ENCODE measurements at places on chromosomes 6 and 20.

DNA sequence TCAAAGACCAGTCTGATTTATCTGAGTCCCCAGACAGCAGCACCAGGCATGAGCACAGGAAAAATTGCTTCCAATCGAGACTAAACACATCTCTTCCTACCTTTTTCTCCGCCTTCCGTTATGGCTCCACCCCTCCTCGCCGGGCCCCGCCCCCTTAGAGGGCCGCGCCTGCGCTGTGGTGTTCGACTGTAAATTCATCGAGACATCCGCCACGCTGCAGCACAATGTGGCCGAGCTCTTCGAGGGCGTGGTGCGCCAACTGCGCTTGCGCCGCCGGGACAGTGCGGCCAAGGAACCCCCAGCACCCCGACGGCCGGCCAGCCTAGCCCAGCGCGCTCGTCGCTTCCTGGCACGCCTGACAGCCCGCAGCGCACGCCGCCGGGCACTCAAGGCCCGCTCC is 8.9 kb downstream of the REM1 start:
- DNase-seq, result no peak

- no peak for DNase-seq
Measured at GRCh38 chr20:16395366-16395765, 177.9 kb downstream of the KIF16B start.

- DNase-seq, result peak; percentile 39
Measured at GRCh38 chr6:41676431-41676830, 38.2 kb downstream of the MDFI start.

GRCh38 chr6:128235556-128235955 is 284.8 kb downstream of the PTPRK start:
- no peak for DNase-seq

DNA sequence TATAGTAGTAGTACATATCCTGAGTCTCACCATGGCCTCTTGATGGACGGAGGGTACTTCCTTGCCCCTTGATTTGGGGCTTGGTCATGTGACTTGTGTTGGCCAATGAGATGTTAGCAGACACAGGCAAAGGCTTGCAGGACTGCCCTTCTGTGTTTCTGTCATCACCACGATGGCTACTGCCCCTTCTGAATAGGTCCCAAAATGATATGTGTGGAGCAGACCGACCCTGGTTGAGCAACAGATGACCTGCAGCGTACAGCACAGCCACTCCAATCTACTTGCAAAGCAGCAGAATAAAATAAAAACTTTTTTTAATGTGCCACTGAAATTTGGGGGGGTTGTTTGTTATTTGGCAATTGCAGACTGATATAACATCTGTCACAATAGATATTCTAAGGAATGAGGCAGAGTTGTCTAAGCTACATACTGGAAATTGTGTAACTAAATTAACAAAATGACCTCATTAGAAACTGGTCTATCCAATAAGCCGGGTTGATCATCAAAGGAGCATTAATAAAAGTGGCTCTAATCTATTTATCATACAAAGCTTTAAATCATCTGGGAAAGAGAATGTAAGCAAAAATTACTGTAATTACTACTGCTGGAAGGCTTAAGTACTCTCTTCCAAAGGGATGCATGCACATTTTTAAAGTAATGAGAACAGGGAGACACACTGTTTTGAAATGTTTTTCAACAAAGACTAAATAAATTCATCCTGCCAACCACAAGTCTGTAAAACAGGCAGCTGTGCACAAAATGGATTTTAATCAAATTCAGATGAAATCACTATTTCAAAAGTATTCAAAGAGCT is 209.5 kb downstream of the KIF16B start:
- no peak for DNase-seq

GRCh38 chr20:50366270-50367103 is 143.7 kb upstream of the PTPN1 start:
- peak; percentile 87 for DNase-seq

GRCh38 chr20:33914919-33915318 is 78.8 kb upstream of the RALY start:
- no peak for DNase-seq

GRCh38 chr20:58877976-58878360 is 25.5 kb downstream of the GNAS start:
- no peak for DNase-seq

GRCh38 chr6:137443901-137444300 is 50.3 kb downstream of the OLIG3 start:
- no peak for DNase-seq

DNA sequence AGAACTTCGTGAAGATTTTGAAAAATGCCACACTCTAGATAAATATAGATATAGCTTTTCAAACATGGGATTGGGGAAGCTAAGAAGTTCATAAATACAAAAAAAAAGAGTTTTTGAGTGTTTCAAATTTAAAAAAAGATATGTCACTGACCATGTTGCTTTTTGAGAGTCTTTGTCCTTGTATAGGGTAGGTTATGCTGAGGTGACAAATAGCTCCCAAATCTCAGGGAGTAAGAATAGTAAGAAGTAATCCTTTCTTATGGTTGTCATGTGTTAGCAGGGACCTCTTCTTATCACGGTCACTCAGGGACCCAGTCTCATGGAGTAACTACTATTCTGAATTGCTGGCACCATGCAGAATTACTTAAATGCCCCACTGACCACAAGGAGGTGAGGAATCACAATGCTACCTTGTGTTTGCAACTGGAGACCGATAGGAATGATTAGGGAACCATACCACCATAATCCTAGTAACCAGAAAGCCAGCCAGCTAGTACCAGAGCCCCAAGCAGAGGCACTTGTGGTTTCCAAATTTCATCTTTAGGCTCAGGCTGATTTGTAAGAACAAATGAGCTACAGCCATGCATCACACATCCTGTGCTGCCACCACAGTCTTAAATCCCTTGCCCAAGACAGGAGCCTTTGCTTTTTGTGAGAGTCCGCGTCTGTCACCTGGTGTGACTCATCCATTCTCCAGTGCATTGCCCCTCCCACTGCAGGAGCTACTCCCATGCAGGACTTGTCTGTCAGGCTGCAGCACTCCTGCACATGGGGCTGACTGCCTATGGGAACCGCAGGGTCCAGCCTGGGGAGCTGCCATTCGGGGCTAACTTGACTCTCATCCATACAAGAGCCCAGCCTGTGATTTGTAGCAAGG is 42.4 kb upstream of the ADGRF4 start:
- DNase-seq, result peak; percentile 13

- DNase-seq, result peak; percentile 29
Measured at GRCh38 chr20:1803932-1804501, 91.2 kb upstream of the SIRPA start.

GRCh38 chr6:28525496-28526039 is at the start of gene GPX5:
Gene GPX5 (plus strand): TSS chr6:28525881. CDS start chr6:28526014, 133 bp downstream.
- no peak for DNase-seq

DNA sequence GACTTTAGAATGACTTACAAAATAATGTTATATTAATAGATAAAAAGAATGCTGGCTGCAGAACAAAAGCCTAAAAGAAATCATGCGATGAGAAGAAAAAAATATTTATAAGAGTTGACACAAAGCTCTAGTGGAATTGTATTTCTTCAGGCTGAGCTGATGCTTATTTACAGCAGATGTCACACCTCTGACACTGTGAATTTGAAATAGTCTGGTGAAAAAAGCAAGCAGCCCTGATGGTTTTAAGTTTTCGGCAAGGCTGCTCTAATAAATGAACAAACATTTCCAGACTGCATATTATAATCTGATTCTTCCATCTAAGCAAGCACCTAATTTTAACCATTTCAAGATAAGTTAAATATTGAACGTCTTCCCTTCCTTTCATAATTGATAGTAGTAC is 109.9 kb downstream of the LIN28B start:
- no peak for DNase-seq

GRCh38 chr20:38624084-38624483 is 22.5 kb downstream of the ARHGAP40 start:
- no peak for DNase-seq

DNA sequence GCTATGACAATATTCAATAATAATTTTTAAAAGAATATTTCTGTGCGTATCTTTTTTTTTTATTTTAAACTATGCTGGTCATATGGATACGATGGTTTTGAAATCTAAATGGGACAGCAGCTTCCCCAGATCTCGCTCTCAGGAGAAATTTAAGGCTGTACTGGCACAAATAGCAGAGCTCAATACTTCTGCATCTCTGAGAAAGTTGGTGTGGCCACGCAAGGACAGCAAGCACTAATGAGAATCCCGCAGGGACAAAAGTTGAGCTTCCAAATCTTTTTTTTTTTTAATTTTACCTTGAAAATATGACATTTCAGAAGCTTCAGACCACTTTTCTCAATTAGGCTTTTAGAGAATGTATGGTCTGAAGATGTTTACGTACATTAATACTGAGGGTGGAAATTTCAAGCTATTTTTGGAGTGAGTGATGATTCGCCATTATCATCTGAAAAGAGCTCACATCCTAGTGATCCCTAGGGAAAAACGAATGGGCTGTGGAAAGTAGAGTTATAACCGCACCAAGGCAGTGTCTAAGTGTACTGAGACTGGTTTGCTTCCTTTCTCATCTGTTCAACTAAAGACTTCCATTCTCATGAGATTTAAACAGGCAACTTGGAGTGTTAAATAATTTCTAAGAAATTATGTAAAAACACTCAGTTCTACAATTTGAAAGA is 840.0 kb downstream of the C6orf118 start:
- DNase-seq, result no peak

GRCh38 chr6:34112126-34112525 is 33.8 kb downstream of the GRM4 start:
- no peak for DNase-seq

DNA sequence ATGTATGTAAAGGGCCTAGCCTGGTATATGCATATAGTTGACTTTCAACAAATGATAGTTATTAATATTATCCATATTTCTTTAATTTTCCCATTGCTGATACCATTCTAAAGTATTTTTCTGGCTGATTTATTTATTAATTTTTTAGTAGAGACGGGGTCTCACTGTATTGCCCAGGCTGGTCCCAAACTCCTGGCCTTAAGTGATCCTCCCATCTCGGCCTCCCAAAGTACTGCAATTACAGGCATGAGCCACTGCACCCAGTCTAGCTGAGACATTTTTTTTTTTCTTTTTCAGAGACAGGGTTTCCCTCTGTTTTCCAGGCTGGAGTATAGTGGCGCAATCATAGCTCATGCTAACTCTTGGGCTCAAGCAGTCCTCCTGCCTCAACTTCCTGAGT is 29.8 kb upstream of the MROH8 start:
- no peak for DNase-seq

- DNase-seq, result peak; percentile 39
Measured at GRCh38 chr6:116779573-116780164, 14.2 kb upstream of the FAM162B start.

DNA sequence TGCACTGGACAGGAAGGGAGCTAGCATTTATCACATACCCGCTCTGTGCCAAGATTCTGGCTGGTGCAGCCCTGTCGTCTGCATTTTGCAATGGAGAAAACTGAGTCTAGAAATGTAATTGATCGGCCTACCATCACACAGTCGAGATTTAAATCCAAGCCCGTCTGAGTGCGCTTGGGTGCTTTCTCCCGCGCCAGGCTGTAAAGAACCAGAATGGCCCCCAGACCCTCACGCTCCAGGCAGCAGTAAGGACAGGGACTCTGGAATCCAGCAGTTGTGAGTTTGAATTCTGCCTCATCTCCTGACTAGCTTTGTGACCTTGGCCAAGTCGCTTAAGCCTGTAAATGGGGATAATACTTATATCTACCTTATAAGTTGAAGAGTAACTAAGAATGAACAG is 10.8 kb downstream of the DYNLRB1 start:
- no peak for DNase-seq

- DNase-seq, result no peak
Measured at GRCh38 chr20:13322198-13322597, 101.1 kb downstream of the ISM1 start.

DNA sequence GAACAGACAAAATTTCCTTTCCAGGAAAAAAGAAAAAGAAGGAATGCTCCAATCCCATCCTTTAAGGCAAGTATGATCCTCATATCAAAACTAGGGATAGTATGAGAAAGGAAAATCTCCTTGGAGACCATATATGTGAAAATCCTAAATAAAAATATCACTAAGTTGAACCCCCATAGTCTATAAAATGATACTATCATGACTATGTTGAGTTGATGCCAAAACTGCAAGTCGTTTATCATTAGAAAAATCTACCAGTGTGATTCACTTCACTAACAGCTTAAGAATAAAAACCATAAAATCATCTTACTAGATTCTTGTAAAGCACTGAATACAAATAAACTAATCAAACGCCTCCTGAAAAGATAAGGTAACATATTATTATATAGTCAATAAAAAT is 76.6 kb upstream of the STXBP5 start:
- DNase-seq, result no peak

DNA sequence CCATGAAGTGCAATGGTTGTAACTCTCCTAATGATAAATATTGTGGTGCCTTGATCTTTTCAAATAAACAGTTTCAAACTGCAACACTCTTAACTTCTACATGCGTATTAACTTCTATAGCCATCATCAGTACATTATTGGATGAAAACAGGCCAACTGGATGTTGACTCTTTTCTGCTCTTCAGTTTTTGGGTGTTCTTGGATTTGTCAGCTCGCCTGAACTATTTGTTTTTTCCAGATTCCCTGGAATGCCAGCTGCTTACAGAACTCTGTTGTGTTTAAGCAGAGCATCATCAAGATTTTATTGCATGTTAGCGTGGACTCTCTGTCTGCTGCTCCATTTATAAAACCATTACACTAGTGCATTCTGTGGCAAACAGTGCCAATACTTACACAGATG is 626.1 kb downstream of the HDGFL1 start:
- DNase-seq, result no peak

- DNase-seq, result no peak
Measured at GRCh38 chr6:33694401-33694931, 17.0 kb downstream of the UQCC2 start.

- DNase-seq, result no peak
Measured at GRCh38 chr6:30839671-30840070, 44.6 kb upstream of the DDR1 start.

- no peak for DNase-seq
Measured at GRCh38 chr20:57670288-57671071, 39.3 kb downstream of the PMEPA1 start.

DNA sequence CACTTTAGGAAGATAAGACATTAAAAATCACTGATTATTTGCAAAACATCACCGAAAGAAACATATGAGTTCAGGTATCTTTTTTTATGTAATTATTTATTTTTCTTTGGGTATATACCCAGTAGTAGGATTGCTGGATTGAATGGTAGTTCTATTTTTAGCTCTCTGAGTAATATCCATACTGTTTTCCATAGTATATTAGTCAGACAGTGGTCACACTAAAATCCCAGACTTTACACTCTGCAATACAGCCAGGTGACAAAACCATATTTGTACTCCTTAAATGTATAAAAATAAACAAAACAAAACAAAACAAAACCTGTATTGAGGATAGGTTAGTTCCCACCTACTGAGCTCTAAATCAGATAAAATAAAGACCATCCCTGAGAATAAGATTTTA is 1024.3 kb upstream of the EYS start:
- no peak for DNase-seq
